ENCODE measurements at places on chromosomes 5 and 9.

DNA sequence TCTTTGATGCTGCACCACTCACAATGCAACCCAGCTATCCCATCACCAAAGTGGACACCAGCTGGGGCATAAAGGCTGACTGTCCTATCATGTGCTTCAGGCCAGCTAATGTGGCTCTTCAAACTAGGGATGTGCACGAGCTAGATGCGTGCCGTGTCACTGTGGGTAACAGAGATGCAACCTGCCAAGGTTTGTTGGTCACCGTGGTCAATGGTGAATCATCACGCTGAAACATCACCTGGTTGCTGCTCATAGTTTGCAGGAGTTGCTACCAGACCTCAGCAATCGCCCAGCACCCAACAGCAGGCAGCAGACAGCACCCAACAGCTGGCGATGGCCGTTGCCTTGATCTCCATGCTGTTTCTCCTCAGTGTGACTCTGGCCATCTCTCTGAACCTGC is 2.1 kb upstream of the PCDHGA1 start:
- DNase-seq, result no peak

- DNase-seq, result peak; percentile 46
Measured at GRCh38 chr5:16518606-16519005, 53.0 kb upstream of the ZNF622 start.

DNA sequence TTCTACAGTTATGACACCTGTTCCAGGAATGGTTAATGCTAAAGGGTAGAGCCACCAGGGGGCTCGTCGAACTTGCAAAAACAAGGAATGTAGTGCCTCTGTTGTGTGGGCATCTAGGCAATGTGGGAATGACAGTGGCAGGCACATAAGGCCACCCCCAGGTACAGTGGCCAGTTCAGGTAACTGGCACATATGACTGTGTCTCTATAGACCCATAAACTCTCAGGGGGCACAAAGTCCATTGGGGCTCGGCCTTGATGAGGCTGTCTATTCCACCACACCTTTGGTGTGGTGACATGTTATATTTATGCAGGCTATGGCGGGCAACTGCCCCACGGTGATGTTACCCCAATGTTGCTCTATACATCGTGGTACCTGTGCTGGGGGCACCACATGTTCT is 59.6 kb upstream of the FAM120A start:
- no peak for DNase-seq

GRCh38 chr9:92393686-92394085 is 10.7 kb downstream of the OGN start:
- peak; percentile 27 for DNase-seq

- peak; percentile 19 for DNase-seq
Measured at GRCh38 chr5:135833961-135834638, 363 bp upstream of the SLC25A48 start.

DNA sequence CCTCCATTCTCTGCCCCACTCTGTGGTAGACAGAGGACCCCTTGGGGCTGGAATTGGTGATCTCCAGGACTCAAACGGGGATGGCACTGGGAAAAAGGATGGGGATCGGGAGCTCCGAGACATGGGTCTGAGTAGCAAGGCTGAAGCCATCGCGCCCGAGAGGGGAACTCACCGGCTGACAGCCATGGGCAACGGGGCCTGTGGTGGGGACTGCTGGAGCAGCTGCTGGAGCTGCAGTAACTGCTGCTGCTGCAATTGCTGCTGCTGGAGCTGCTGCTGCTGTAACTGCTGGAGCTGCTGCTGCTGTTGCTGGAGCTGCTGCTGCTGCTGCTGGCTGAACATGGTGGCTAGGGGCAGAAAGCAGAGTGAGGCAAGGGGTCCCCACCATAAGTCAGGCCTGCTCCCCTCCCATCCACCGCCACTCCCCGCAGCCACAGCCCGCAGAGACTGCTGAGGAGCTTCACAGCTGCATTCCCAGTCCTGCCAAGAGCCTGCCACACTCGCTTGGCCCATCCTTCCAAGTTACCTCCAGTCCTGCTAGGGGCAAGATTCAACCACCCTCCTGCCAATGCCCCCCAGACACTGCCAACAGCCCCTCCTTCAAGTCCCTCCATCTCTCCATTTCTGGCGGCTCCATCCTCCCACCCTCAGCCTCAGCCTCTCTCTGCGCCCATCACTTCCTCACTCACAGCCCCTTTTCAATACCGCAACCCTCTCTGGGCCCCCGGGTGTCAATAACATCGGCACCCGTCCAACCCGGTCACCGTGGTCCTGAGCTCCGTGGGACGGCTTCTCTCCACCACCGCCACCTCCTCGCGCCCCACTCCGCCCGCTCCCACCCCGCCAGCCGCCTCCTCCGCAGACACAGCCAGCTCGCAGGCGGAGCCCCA is 611 bp downstream of the CIZ1 start:
- DNase-seq, result peak; percentile 15

- DNase-seq, result no peak
Measured at GRCh38 chr5:100772548-100772947, 130.5 kb downstream of the ST8SIA4 start.

GRCh38 chr5:75885849-75886596 is 168.8 kb upstream of the POC5 start:
- DNase-seq, result no peak
